T-helper 2 cell treated with Interferon-gamma antibody and Interleukin-4, amounts not matched to agents 5 μg/mL and 100 μg/mL, for 36 hours (primary cell): ENCODE measurements at places on chromosomes 7 and 10.

DNA sequence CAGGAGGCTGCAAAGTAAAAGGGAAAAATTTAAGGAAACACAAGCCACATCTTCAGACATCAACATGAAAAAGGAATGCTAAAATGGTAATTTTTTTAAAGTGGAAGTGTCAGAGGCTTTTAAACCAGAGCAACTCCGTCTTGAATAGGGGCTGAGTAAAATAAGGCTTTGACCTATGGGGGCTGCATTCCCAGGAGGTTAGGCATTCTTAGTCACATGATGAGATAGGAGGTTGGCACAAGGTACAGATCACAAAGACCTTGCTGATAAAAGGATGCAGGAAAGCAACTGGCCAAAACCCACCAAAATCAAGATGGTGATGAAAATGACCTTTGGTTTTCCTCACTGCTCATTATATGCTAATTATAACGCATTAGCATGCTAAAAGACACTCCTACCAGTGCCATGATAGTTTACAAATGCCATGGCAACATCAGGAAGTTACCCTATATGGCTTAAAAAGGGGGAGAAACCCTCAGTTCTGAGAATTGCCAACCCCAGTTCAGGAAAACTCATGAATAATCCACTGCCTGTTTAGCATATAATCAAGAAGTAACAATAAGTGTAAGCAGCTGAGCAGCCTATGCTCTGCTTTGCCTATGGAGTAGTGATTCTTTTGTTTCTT lies 128.3 kb downstream of the SKAP2 start:
- DNase-seq = no peak

GRCh38 chr10:58104351-58104751 lies 163.3 kb downstream of the IPMK start:
- DNase-seq = no peak

- no peak for DNase-seq
These were observed 252.6 kb downstream of the DOCK4 start for GRCh38 chr7:111953611-111954010.

- no peak for DNase-seq
These were observed 21.4 kb downstream of the DNAJB12 start for GRCh38 chr10:72333112-72334015.

DNA sequence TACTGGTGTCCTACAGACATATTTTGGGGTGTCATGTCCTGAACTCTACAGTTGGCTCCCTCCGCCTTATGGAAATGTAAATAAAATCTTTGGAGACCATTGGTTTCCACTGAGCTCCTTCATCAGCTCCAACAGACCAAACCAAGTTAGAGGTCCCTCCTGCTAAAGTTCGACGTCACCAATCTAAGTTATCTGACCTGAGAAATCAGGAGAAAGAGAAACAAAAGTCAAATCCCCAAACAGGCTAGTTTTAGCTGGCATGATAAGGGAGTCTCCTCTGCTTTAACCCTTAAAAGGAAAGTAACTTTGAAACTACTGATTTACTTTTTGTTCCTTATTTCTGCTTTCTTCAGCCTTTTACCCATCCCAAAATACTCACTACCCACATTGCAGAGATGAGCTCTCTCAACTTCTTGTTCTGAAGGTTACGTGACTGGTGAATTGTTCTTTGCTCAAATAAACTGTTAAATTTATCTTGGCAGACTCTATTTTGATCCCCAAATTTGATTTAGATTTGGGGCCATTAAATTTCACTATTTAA lies 39.9 kb downstream of the AVL9 start:
- no peak for DNase-seq

GRCh38 chr7:369476-370258 lies 79.7 kb downstream of the FOXL3 start:
- DNase-seq = no peak

- DNase-seq = no peak
These were observed 98.8 kb upstream of the COL1A2 start for GRCh38 chr7:94295850-94296249.

- DNase-seq = no peak
These were observed 17.3 kb downstream of the BUD23 start for GRCh38 chr7:73700581-73701134.

DNA sequence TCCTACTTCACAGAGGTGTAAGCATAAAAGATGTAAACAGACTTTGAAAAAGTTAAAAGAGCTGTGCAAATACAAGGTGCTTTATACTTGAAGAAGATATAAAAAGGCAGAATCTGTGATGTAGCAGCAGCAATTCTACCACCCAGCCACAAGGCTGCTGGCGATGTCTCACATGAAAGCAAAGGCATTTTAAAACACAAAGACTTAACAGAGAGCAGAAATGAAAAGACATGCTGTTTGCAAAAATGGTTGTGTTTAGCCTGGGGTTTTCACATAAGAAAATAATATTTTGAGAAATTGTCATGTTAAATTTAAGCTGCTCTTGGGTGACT lies 85.5 kb upstream of the ZNF800 start:
- DNase-seq = no peak

GRCh38 chr7:82736633-82737032 lies 293.1 kb upstream of the CACNA2D1 start:
- no peak for DNase-seq

- no peak for DNase-seq
These were observed 225.9 kb downstream of the ANK3 start for GRCh38 chr10:60163786-60164185.

GRCh38 chr10:22321924-22322640 lies 1.2 kb downstream of the BMI1 start:
- DNase-seq = no peak

DNA sequence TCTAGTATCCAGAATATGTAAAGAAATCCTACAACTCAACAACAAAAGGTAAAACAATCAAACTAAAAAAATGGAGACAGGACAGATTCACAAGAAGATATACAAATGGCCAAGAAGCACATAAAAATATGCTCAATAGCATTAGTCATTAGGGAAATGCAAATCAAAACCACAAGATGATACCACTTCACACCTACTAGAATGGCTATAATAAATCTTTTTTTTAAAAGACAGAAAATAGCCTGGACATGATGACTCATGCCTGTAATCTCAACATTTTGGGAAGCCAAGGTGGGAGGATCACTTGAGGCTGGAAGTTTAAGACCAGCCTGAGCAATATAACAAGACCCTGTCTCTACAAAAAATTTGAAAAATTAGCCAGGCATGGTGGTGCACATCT lies 27.9 kb upstream of the CHCHD3 start:
- no peak for DNase-seq

- no peak for DNase-seq
These were observed 359.9 kb downstream of the GLRX3 start for GRCh38 chr10:130495891-130496636.

- no peak for DNase-seq
These were observed 20.0 kb downstream of the VKORC1L1 start for GRCh38 chr7:65892835-65893234.

DNA sequence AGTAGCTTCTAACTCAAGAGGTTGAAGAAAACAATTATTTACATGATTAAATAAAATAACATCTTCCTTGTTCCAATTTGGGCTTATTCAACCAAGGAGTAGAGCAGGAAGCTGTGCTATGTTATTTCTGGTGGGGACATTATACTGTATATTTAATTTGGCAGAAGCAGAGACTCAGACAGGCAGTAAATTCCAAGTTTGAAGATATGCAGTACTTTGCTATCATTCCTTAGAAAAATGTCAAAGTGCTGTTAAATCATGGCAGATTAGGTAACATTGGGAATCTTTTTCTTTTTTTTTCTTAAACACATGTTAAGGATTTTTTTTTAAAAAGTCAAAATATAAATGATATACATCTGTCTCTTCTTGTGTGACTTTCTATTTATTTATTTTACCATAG lies 190.1 kb downstream of the SUGCT start:
- no peak for DNase-seq

DNA sequence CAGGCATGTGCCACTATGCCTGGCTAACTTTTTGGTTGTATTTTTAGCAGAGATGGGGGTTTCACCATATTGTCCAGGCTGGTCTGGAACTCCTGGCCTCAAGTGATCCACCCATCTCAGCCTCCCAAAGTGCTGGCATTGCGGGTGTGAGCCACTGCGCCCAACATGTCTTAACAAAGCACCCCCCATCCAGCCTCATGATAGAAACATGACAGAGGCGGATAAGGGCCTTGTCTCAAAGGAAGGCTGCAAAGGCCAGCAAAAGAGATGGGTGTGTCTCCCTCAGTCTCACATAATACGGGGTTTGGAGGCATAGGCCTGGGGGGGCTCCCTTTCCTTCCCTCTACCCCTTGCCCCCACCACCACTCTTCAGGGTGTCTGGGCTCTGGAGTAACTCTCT lies 93.2 kb downstream of the SH3PXD2A start:
- DNase-seq = no peak

DNA sequence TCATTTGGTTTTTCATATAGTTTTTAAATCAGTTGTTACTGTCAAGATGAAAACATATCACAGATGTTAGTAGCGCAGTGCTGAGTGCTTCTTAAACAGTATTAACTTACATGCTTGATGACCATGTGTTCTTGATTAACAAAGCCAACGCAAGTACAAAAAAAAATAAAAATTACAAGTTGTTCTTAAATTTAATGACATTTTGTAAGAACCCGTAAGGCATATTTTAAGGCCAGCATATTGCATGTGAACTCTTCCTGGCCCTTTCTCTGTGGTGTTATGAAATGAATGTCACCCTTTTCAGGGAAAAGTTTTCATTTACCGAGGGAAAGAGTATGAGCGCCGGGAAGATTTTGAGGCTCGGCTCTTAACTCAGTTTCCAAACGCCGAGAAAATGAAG lies 140.4 kb upstream of the NPS start:
- no peak for DNase-seq

DNA sequence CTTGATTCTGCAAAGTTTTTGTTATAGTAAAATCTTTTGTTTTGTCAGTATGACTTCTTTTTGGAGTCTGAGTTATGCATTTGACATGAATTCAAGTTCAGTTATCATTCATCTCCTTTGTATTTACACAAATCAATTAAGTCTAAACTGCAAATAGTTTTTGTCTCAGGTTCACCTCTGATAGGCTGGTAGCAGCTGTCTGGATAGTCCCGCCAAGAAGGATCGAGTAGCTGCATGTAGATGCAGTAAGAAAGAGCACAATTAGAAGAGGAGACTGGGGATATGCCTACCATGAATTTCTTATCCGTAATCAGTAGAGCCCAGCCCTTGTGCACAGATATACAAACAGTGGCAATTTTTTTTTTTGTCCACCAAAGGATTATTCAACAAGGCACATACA lies 392.5 kb upstream of the ETV1 start:
- no peak for DNase-seq

DNA sequence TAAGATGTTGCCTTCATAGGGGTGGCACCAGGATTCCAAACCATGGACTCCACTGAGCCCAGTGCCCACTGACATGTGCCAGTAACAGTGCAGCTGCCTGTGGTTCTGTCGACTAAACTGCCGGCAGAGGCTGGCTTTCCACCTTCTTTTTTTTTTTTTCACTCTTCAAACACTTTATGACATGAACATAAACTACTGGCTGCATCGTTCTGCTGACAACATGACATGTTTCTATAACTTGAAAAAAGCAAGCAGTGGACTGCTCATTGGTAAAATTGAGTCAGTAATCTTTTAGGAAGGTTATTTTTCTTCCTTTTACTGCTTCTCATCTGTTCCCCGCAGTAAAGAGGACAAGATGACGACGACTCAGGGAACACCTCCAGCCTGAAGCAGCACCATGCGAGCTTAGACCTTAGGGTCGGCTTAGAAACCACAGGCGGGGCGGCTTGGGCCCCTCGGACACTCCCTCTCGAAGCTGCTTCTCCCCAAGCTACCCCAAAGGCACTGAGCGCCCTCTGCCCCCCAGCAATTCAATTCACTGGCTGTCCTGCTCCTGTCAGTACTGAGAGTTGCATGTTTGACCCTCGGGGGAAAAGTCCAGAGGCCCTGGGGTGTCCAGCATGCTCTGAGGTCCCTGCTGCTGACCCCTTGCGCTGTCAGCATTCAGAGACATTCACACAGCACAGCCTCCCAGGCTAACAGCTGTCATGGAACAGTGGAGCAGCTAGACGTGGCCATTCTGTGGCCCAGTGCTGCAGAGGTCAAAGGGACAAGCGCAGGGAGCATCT lies 112.5 kb downstream of the EGFR start:
- DNase-seq = no peak

DNA sequence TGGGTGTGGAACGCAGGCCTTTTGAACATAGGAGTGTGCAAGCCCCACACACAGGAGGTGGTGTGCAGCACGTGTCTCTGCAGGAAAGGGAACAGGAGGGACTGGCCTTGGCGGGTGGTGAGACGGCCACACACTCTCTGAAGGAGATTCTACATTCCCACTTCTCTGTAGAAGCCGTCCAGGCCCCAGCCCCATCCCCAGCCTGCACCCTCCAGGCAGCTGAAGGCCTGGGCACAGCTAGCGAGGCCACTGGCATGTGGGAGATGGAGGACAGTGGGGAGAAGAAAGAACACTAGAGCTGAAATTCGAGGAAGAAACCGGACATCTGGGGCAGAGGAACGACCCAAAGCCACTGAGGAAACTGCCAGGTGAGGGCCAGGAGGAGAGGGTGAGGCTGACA lies 507.3 kb downstream of the DNAJB6 start:
- no peak for DNase-seq

GRCh38 chr10:83925133-83925532 lies 214.2 kb upstream of the GHITM start:
- no peak for DNase-seq

DNA sequence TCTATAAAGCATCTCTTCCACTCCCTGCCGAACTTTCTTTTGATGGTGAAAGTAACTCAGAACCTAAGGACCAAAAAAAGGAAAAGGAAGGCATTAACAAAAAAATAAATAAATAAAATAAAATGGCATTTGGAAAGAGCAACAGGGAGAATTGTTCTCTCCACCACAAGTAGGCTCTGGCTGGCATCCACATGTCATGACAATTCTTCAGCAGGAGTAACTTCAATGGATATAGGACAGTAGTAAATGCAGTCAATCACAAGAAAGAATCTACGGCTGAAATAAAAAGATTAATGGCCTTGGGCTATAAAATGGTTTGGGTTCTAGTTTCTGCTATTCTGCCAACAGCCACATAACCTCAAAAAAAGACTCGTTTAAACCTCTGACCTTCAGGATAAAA lies 23.9 kb downstream of the NCAPG2 start:
- no peak for DNase-seq

- DNase-seq = no peak
These were observed 28.8 kb upstream of the C10orf53 start for GRCh38 chr10:49650724-49651034.

DNA sequence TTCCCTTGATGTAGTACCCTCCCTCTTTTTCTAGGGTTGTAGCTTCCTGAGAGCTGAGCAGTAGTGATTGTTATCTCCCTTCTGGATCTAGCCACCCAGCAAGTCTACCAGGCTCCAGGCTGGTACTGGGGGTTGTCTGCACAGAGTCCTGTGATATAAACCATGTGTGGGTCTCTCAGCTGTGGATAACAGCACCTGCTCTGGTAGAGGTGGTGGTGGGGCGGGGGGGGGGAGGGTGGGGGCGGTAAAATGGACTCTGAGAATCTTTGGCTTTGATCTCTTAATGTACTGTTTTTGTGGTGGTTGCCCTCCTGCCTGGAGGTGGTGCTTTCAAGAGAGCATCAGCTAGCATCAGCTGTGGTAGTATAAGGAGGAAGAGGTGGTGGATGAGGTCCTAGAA lies 302.0 kb upstream of the CHRM2 start:
- DNase-seq = no peak

- no peak for DNase-seq
These were observed 1173.3 kb downstream of the GATA3 start for GRCh38 chr10:9227679-9228365.
